Esophagus squamous epithelium (tissue), 5 donors: ENCODE measurements at places on chromosomes 3 and 15. TPM values are rescaled to one million over a fixed set of nuclear protein-coding genes. Genes with fewer than 3 reads are reported as not detected.

GRCh38 chr15:35546511-35547381 lies 781 bp upstream of the DPH6 start:
- peaks cover 23% of the 10 kb centered on the region for H3K4me1 ChIP-seq
- H3K36me3 ChIP-seq: no peaks in the 10 kb centered on the region
- DNase-seq: no peak

GRCh38 chr3:196274585-196274984 lies 12.9 kb downstream of the PCYT1A start:
- H3K27me3 ChIP-seq: no peaks in the 10 kb centered on the region

GRCh38 chr3:134375582-134376384 lies 1.5 kb upstream of the AMOTL2 start:
- H3K27me3 ChIP-seq: peaks cover 24% of the 10 kb centered on the region
- H3K4me1 ChIP-seq: peaks cover 77% of the 10 kb centered on the region
- no peak for DNase-seq
- H3K36me3 ChIP-seq: peaks cover 4% of the 10 kb centered on the region
- peak overlapping the region; percentile 100 for H3K27ac ChIP-seq

- H3K4me3 ChIP-seq: no peak overlapping the region
- H3K27ac ChIP-seq: no peak overlapping the region
- no peaks in the 10 kb centered on the region for H3K27me3 ChIP-seq
- no peaks in the 10 kb centered on the region for H3K36me3 ChIP-seq
- DNase-seq: no peak
- H3K4me1 ChIP-seq: no peaks in the 10 kb centered on the region
These were observed 117.5 kb downstream of the EDEM1 start for GRCh38 chr3:5304789-5305683.

GRCh38 chr3:115713284-115713683 lies 90.0 kb downstream of the GAP43 start:
- DNase-seq: no peak
- no peaks in the 10 kb centered on the region for H3K4me1 ChIP-seq
- no peak overlapping the region for H3K4me3 ChIP-seq
- H3K36me3 ChIP-seq: no peaks in the 10 kb centered on the region

DNA sequence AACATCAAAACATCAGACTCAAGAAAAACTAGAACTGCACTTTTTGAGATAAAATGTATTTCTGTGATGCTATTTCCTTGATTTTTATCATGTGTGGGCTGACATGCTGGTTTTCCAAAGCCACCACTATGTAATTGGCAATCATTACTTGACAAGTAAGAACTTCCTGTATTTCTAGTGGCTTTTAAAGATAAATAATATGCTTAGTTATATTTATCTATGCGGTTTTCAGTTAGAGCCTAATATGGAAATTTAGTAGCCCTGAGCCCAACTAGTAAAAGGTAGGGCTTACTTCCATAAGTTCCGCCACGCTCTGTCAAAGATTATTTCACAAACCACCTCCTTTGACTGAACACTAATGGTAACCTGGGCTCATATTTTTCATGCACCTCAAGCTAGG lies 91.6 kb downstream of the PPARG start:
- peaks cover 1% of the 10 kb centered on the region for H3K4me1 ChIP-seq
- no peaks in the 10 kb centered on the region for H3K27me3 ChIP-seq
- no peak for DNase-seq

DNA sequence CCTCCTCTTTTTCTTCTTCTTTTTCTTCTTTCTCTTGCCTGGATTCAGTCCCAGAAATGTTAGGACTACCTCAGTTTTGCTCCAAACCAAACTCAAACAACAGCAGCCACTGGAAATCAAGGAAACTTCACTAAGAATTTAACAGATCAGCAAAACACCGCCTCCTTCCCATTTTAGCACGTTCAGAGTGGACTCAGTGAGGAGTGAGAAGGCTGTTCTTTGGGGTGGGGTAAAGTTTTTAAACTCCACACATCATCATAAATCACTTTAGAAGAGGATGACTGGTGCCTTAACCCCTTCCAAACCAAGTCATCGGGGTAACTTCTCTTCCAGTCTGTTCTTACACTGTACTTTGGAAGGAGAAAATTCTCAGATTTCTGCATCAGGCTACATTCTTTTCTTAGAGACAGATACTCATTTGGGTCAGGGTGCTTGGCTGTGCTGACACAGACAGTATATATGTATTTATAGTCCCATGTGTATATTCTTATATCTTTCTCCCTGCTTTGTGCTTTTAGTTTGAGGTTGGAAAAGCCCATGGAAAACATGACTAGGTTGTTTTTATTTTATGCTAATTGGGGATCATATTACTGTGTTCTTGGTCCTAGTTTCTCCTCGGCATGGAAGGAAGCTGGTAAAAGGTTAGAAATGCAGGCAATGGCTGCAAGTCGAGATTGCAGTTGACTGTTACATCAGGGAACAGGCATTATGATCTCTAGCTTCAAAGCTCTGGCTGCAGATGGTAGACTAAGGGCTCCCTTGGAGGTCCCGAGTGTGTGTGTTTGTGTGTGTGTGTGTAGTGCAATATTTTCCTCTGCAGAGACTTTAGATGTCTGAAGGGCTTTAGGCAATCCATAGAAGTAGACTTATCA lies at the start of gene CCDC80:
Gene CCDC80, minus strand, starts transcription at position 214 of the 872 bp plus-strand sequence. CDS start 1,238 bp downstream, outside the sequence.
- no peaks in the 10 kb centered on the region for H3K4me1 ChIP-seq
- H3K36me3 ChIP-seq: no peaks in the 10 kb centered on the region
- H3K4me3 ChIP-seq: peak within 1 kb of the TSS; percentile 43
- H3K27ac ChIP-seq: peak within 1 kb of the TSS; percentile 83
- no peaks in the 10 kb centered on the region for H3K27me3 ChIP-seq

- no peak overlapping the region for H3K27ac ChIP-seq
- H3K4me3 ChIP-seq: no peak overlapping the region
- no peaks in the 10 kb centered on the region for H3K36me3 ChIP-seq
- H3K27me3 ChIP-seq: no peaks in the 10 kb centered on the region
These were observed 19.8 kb downstream of the MESP1 start for GRCh38 chr15:89731275-89731674.

DNA sequence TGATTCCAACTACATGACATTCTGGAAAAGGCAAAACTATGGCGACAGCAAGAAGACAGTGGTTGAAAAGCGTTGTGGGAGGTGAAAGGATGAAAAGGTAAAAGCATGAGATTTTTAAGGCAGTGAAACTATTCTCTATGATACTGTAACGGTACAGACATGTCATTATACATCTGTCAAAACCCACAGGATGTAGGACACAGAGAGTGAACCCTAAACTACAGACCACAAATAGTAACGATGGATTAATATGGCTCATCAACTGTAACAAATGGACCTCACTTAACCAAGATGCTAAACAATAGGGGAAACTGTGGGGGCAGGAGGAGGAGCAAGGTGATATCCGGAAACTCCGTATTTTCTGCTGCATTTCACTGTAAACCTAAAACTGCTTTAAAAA lies 39.1 kb downstream of the MYO9A start:
- no peaks in the 10 kb centered on the region for H3K27me3 ChIP-seq
- H3K36me3 ChIP-seq: no peaks in the 10 kb centered on the region
- no peak overlapping the region for H3K27ac ChIP-seq
- H3K4me1 ChIP-seq: peaks cover 5% of the 10 kb centered on the region
- H3K4me3 ChIP-seq: no peak overlapping the region

- H3K36me3 ChIP-seq: no peaks in the 10 kb centered on the region
- H3K4me1 ChIP-seq: peaks cover 37% of the 10 kb centered on the region
- H3K27me3 ChIP-seq: no peaks in the 10 kb centered on the region
- H3K4me3 ChIP-seq: peak within 1 kb of the TSS; percentile 85
- no peak for DNase-seq
These were observed at the start of gene TNFAIP8L3 for GRCh38 chr15:51094606-51095569. TNFAIP8L3 (minus strand) TSS chr15:51094906; CDS start chr15:51094595, 311 bp downstream.

DNA sequence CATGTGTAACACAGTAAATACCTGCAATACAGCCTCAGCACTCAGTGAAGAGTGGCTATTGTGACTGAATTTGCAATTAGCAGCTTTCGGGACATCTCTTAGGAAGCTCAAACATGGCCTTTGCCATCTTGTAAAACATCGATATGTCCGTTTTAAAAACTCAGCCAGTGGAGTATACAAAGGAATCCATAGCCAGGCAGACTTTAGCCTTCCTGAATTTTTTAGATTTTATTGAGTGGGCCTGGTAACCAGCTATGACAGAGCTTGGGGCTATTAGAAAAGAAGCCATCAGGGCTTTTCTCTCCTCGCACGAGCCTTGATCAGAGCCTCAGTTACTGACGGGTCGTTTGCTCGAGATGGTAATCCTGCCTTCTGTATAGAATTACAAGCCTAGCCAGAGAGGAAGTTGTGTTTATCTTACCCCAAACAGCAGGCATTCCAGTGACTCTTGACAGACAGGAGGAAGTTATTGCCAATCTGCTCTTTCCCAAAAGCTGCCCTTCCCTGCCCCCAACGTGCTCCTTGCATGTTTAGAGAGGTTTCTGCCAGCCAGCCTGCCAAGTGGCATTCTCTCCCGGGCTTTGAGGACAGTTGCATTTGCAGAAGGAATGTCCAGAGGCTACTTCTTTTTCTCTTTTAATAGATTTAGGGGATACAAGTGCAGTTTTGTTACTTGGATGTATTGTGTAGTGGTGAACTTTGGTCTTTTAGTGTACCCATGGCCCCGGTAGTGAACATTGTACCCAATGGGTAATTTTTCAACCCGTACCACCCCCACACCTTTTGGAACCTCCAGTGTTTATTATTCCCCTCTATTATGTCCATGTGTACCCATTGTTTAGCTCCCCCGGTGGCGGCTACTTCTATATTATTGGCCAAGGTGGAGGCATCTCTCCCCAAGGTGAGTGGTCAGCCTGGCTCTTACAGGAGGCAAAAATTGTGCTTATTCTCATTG lies 40.6 kb downstream of the ITPR1 start:
- H3K4me1 ChIP-seq: peaks cover 31% of the 10 kb centered on the region
- H3K27ac ChIP-seq: peak overlapping the region; percentile 18
- H3K4me3 ChIP-seq: no peak overlapping the region
- no peak for DNase-seq

DNA sequence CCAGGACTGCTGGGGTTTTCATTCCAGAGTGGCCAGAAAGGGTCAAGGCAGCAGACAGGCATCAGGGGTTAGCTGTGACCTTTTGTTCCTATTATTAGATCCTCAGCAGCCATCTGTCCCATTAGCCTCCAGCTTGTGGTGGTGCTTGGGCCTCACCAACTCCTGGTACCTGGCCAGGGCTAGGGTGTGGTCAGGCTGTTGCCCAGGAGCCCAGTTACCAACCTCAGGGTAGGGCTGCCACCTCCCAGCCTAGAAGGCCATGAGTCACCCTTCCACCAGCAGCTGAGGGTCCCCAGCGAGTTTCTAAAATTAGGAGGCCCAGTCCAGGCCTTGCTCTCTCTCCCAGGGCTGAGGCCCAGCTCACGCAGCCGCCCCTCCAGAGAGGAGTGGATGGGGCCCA lies 12.2 kb downstream of the TMEM43 start:
- peak overlapping the region; percentile 24 for H3K27ac ChIP-seq
- no peak for DNase-seq
- peaks cover 60% of the 10 kb centered on the region for H3K36me3 ChIP-seq
- H3K27me3 ChIP-seq: no peaks in the 10 kb centered on the region
- no peaks in the 10 kb centered on the region for H3K4me1 ChIP-seq
- no peak overlapping the region for H3K4me3 ChIP-seq

DNA sequence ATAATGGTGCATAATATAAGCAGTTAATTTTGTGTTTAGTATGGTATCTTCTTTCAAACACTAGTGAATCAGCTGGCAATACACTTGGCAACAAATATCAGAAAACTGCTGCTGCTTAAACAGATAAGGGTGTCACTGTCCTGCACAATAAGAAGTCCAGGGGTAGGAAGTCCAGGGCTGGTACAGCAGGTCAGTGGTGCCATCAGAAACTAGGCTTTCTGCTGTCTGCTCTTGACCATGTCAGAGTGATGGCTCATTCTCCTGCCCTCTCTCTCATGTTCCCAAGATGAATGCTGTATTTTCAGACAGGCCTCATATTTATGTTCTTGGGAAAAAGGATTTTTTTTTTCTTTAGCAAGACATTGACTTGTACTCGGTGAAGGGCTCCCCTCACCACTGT lies 9.2 kb upstream of the GRK7 start:
- no peak overlapping the region for H3K27ac ChIP-seq
- H3K4me1 ChIP-seq: no peaks in the 10 kb centered on the region
- H3K4me3 ChIP-seq: no peak overlapping the region
- DNase-seq: no peak
- H3K27me3 ChIP-seq: no peaks in the 10 kb centered on the region

GRCh38 chr15:32707436-32707835 lies 10.4 kb upstream of the GREM1 start:
- no peak overlapping the region for H3K4me3 ChIP-seq
- no peaks in the 10 kb centered on the region for H3K4me1 ChIP-seq
- no peak for DNase-seq
- H3K36me3 ChIP-seq: no peaks in the 10 kb centered on the region
- H3K27me3 ChIP-seq: no peaks in the 10 kb centered on the region
- no peak overlapping the region for H3K27ac ChIP-seq

DNA sequence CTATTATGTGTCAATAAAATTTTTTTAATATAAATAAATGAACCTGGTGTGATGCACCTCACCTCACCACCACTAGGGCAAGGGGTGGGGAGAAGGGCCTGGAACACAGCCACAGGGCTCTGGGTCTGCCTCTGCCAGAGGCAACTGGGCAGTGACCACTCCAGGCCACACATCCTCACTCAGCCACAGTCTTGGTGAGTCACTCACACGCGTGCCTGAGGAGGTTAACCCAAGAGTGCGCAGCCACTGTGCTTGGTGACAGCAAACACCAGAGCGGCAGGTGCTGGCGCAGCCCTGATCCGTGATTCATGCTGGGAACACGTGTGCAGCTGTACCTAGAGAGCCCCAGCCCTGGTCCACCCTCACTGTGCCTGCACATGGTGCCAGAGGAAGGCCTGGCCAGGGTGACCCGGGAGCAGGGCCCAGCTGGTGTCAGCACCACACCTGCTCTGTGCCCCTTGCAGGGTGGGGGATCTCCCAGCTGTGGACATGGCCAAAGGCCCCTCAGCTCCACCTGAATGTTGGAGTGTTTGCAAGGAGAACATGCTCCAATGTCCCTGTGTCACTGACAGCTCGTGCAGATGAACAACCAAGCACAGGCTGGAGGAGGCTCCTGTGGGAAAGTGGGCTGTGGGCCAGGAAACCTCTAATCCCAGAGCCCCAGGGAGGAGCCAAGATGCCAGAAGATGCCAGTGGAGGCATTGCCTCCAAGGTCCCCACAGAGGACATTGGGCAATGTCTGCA lies 2.1 kb downstream of the SLC41A3 start:
- no peak for DNase-seq
- H3K4me1 ChIP-seq: peaks cover 5% of the 10 kb centered on the region
- no peak overlapping the region for H3K4me3 ChIP-seq

- H3K36me3 ChIP-seq: peaks cover 60% of the 10 kb centered on the region
- peak within 1 kb of the TSS; percentile 94 for H3K4me3 ChIP-seq
- peaks cover 29% of the 10 kb centered on the region for H3K4me1 ChIP-seq
- H3K27me3 ChIP-seq: no peaks in the 10 kb centered on the region
- peak within 1 kb of the TSS; percentile 85 for H3K27ac ChIP-seq
These were observed at the start of gene TUSC2 for GRCh38 chr3:50327943-50328691. TUSC2 (minus strand) TSS chr3:50328223; CDS start chr3:50328099, 124 bp downstream.

- H3K27ac ChIP-seq: no peak overlapping the region
- no peaks in the 10 kb centered on the region for H3K27me3 ChIP-seq
- H3K36me3 ChIP-seq: no peaks in the 10 kb centered on the region
- no peak overlapping the region for H3K4me3 ChIP-seq
- peaks cover 33% of the 10 kb centered on the region for H3K4me1 ChIP-seq
- DNase-seq: no peak
These were observed 18.8 kb downstream of the PSTPIP1 start for GRCh38 chr15:77013776-77014131.

The CDHR4 gene
- not detected for total RNA-seq

The HIGD2B gene
- not detected for total RNA-seq

The ROPN1 gene
- total RNA-seq: not detected

The CGNL1 gene
- 3.8 TPM for total RNA-seq

The GNAT1 gene
- total RNA-seq: not detected

The PRR20G gene
- not detected for total RNA-seq
